ENCODE measurements at places on chromosomes 11 and 22.

- DNase-seq = no peak
These were observed 249.1 kb downstream of the TTC28 start for GRCh38 chr22:28430466-28431025.

GRCh38 chr22:49968831-49969661 lies 8.5 kb downstream of the PIM3 start:
- DNase-seq = no peak

DNA sequence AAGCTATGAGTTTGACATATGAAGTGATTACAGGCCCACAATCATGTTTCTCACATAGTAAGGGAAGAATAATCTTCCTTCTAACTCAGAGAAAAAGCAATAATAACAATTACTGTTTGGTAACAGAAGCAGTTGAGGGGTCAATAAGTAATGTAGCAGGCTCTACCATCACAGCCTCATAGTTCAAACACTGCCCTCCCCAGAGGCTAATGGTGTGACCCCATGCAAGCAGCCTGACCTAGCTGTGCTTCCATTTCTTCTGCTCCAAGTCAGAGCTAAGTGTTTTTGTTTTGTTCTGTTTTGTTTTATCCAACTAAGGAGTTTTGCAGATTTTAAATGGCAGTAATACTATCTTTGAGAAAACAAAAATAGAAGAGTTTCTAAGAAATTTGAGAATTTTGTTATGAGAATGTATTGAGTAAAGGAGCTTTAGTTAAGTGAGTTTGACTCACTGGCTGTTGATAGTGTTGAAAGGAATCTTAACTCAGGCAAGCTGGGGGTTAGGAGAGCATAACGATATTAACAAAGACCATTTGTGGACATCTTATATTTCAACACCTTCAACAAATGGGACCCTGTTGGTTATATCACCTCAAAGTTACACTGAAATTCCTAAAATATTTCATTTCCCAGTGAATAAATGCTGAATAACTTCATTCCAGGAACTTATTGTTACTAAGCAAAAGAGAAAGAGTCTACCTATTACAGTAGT lies 48.5 kb downstream of the GUCY1A2 start:
- no peak for DNase-seq

GRCh38 chr11:14842002-14842401 lies 50.0 kb downstream of the CYP2R1 start:
- no peak for DNase-seq

- DNase-seq = no peak
These were observed 426.6 kb downstream of the BRD1 start for GRCh38 chr22:49400941-49401598.

GRCh38 chr22:39480557-39480956 lies 21.5 kb upstream of the MIEF1 start:
- DNase-seq = no peak

DNA sequence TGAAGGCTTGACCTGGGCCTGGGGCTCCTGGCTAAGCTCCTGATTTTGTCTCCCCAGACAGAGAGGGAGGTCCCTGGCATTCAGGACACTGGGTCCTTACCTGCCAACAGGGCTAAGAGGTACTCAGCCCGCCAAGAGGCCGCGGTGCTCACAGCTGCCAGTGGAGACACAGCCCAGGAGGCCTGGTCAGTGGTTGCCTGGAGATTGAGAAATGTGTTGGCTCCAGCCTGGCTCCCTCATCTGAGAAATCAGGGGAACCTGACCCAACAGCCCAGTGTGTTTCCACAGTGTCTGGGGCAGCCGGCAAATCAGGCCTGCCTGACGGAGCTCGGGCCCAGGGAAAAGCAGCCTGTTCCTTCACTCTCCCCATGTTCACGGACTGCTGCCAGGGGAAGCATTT lies 79.4 kb upstream of the NAV2 start:
- no peak for DNase-seq

GRCh38 chr11:6475936-6476335 lies 2.2 kb upstream of the TRIM3 start:
- DNase-seq = no peak

GRCh38 chr11:120384476-120384875 lies 48.3 kb downstream of the ARHGEF12 start:
- DNase-seq = no peak

- no peak for DNase-seq
These were observed 441.8 kb downstream of the TBC1D22A start for GRCh38 chr22:47204002-47204979.

DNA sequence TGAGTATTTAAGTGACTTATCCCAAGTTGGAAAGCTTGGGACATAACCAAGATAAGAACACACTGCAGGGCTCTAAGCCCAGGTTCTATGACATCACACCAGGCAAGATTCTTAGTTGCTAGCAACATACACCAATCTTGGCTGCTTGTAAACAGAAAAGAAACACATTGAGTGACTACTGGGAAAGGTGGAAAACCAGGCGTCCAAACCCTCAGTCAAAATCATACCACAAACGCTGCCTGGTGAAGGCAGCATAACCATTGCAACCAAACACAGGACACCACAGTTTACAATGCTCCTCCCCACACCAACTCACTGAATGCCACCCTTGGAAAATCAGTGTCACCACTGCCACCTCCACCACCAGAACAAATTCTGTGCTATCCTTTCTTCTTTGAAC lies 379.9 kb downstream of the TTC28 start:
- no peak for DNase-seq

DNA sequence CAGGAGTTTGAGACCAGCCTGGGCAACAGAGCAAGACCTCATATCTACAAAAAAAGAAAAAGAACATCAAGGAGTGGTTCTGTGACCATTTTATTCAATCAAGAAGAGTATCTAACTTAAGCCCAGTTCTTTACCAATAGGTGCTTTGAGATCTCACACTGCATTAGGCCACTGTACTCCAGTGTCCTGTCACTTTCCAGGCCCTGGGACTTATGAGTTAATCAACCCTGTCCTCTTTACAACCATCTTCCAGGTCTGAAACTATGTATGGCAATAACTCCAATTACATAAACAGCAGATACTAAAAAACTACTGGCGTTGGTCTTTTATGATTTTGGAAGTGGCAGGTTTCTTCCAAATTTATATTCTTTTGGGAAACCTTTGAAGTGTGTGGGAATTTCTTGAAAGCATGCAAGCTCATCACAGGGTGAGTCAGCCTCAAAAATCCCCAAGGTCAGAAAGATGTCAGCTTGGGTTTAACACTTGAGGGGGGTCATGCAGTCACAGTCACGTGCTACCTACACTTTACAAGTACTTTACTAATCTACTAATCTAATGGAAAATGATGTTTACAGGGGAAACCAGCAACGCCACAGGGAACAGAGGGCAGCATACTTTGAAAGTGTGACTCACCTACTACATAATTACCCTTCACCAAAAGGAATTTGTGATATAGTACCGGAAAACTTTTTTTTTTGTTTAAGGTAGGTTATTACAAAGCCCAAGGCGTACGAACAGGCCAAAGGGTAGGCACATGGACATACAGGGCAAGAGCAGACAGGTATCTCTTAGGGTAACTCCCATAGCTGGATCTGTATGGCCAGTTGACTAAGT lies 15.6 kb downstream of the PISD start:
- DNase-seq = no peak

GRCh38 chr11:64569300-64569970 lies 21.6 kb upstream of the SLC22A12 start:
- no peak for DNase-seq

GRCh38 chr22:24137595-24137994 lies 43.7 kb upstream of the SUSD2 start:
- DNase-seq = no peak

DNA sequence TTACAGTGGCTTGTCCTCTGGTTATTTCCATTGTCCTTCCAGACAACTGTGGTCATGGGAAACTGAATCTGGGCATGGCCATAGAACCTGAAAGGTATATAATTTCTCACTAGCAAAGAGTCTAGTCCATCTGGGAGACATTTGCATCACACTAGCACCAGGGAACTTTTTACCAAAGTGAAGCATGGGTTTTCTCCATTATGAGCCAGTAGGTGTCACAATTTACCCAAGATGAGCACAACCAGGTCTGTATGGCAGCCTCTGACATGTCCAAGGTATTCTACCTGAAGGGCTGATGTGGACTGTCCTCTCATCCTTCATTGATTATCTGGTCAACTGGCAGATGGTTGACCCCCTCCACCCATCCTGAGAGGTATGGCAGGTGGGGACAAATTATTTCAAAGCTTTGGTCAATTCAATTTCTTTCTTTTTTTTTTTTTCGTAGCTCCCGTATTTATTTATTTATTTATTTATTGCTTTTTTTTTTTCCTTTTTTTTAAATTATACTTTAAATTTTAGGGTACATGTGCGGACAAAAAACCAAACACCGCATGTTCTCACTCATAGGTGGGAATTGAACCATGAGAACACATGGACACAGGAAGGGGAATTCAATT lies 425.9 kb downstream of the TMEM135 start:
- no peak for DNase-seq

DNA sequence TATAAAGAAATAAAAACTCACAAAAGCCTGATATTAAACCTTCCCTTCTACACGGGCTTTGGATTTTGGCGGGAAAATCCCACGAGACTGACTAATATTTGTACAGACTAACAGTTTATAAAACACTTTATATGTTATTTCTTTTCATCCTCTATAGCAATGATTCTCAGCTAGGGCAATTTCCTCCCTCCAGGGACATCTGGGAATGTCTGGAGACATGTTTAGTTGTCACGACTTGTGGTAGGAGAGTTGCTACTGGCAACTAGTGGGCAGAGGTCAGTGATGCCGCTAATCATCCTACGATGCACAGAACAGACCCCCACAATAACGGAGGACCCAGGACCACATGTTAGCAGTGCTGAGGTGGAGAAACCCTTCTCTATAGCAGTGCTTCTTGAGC lies 304.8 kb upstream of the PITPNB start:
- no peak for DNase-seq

- DNase-seq = no peak
These were observed 1.1 kb upstream of the VPS37C start for GRCh38 chr11:61162092-61162941.

GRCh38 chr22:27094633-27095308 lies 437.4 kb downstream of the MIAT start:
- no peak for DNase-seq

DNA sequence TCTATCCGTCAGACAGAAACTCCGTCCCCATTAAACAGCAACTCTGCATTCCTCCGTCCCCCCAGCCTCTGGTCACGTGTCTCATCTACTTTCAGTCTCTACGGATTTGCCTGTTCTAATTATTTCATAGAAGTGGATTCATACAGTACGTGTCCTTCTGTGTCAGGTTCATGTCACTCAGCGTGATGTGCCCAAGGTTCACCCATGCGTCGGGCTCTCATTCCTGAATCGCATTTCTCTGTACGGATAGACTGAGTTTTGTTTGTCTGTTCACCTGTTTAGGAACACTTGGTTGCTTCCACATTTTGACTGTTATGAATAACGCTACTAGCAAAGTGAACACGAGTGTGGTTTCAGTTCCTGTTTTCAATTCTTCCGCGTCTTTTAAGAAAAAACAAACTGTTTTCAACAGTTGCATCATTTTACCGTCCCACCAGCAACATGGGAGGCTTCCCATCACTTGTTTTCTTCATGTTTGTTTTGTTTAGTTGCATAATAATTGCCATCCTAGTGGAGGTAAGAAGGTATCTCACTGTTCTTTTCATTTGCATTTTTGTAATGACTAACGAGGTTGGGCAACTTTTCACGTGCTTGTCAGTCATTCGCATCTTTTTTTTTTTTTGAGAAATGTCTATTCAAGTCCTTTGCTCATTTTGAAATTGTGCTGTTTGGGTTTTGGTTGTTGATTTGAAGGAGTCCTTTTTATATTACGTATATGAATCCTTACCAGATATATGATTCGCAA lies 8.9 kb upstream of the NLRP6 start:
- peak; percentile 58 for DNase-seq

GRCh38 chr22:17954200-17954859 lies 70.0 kb downstream of the MICAL3 start:
- DNase-seq = no peak

DNA sequence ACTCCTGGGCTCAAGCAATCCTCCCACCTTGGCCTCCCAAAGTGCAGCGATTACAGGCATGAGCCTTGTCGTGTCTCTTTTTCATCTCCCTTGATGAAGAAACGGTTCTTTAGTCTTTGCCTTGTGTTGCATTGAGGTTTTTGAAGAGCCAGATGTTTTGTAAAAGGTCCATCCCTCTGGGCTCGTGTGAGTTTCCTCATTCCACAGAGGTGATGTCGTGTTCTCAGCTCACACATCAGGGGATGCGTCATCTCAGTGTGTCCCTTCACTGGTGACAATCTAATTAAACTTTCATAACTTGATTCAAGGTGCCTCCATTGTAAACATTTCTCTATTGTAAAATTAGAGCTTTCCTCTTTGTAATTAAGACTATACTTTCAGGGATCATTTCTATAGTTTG lies 29.7 kb upstream of the TEF start:
- DNase-seq = no peak

DNA sequence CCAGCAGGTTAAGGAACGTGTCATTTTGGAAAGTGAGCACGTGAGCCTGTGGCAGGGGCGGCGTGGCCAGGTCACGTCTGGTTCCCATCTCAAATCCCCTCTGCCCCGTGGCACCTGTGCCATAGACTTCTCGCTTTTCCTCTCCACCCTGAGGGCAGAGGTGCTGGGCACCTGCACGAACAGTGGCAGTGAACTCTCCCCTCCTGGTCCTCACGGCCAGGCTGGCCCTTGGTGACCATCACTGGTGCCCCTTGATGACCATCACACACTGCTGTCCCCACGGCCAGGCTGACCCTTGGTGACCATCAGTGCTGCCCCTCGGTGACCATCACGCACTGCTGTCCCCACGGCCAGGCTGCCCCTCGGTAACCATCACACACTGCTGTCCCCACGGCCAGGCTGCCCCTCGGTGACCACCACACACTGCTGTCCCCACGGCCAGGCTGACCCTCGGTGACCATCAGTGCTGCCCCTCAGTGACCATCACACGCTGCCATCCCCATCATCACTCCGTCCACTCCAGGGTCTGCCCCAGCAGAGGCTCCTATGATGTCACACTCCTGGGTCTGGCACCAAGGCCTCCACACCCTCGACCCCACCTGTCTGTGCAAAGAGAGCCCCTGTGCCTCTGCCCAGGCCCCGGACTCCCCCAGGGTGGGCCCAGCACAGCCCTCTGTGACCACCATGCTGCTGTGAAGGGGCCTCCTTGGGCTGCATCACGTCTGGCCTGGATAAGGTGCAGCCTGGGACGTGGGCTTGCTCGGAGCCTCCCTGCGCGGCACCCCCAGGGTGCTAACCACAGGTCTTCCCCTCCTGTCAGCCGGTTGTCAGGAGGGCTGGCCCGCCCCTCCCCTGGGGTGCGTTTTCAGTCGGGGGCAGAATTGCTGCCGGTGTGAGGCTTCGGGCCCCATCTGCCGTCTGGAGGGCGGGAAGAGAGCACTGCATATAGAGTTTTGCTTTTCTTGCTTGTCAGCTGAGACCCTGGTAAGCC lies 738.6 kb downstream of the BRD1 start:
- DNase-seq = no peak

- no peak for DNase-seq
These were observed 86.1 kb upstream of the BID start for GRCh38 chr22:17860220-17860965.

DNA sequence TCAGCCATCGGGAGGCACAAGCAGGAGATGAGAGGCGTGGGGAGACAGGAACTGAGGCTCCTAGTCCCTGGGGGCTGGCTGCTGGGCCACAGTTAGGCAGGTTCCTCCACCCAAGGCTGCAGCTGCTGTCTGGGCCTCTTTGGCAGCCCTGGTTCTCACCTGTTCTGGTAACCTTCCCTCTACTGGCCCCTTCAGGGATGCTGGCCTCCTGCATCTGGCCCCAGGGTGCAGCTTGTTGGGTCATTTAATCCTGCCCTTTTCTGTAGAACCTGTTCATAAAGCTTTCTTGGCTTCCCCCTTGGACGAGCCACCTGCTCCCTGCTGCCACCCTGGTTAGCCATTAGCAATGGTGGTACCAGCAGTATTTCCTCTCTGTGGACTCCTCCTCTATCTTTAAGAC lies 5.5 kb downstream of the USH1C start:
- DNase-seq = no peak
